ENCODE measurements at places on chromosomes 12 and 14.
A peak's percentile ranks its signal among the peaks of the same experiment; 100 is the strongest.

GRCh38 chr12:15839041-15839440, 43.1 kb upstream of the STRAP start:
- H3K36me3 ChIP-seq: no peaks in the 10 kb centered on the region
- no peak overlapping the region for H3K27ac ChIP-seq
- H3K4me1 ChIP-seq: no peaks in the 10 kb centered on the region
- H3K4me3 ChIP-seq: no peak overlapping the region

GRCh38 chr12:30792648-30793499, 38.1 kb upstream of the CAPRIN2 start:
- H3K27ac ChIP-seq: no peak overlapping the region
- peaks cover 16% of the 10 kb centered on the region for H3K4me1 ChIP-seq
- DNase-seq: no peak

- no peak for DNase-seq
- H3K27me3 ChIP-seq: no peaks in the 10 kb centered on the region
- peaks cover 1% of the 10 kb centered on the region for H3K4me1 ChIP-seq
- no peak overlapping the region for H3K4me3 ChIP-seq
These were observed 243.1 kb upstream of the FOXN3 start for GRCh38 chr14:89660166-89660565.

- peaks cover 24% of the 10 kb centered on the region for H3K4me1 ChIP-seq
- no peaks in the 10 kb centered on the region for H3K27me3 ChIP-seq
- DNase-seq: no peak
- no peak overlapping the region for H3K27ac ChIP-seq
- no peak overlapping the region for H3K4me3 ChIP-seq
- H3K36me3 ChIP-seq: peaks cover 16% of the 10 kb centered on the region
These were observed 7.3 kb downstream of the SCYL2 start for GRCh38 chr12:100274291-100274690.

DNA sequence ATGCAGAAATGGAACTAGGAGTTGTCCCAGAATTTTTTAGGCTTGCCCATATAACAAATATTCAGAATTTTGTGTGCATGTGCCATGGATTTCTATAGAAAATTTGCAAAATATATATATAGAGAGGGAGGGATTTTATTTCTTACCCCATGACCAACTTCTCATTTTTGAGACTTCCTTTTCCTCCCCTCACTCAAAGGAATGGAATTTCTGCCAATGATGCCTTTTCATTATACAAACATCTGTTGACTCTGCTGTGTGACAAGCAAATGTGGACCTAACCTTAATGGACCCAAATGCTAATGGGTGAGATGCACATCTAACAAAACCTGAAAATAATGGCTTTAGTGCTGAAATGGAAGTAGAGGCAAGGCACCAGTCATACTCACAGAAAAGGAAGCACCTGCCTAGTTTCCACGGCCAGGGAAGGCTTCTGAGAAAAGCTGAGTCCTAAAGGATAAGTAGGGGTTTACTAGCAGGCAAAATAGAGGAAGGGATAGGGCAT, 3.6 kb upstream of the GNG2 start:
- H3K4me3 ChIP-seq: no peak overlapping the region
- H3K36me3 ChIP-seq: peaks cover 20% of the 10 kb centered on the region
- DNase-seq: no peak
- peaks cover 45% of the 10 kb centered on the region for H3K4me1 ChIP-seq
- no peak overlapping the region for H3K27ac ChIP-seq

DNA sequence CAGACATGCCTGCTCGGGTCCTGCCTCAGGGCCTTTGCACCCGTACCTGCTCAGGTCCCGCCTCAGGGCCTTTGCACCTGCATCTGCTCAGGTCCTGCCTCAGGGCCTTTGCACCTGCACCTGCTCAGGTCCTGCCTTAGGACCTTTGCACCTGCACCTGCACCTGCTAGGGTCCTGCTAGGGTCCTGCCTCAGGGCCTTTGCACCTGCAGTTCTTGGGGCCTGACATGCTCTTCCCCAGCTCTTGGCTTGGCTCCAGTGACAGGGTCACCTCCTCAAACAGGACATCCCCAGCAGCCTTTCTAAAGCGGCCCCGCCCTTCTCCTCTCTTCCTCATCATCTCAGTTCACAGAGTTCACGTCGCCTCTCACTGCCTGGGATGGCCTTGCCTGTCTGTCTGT, 54.9 kb upstream of the NCOR2 start:
- no peaks in the 10 kb centered on the region for H3K4me1 ChIP-seq
- no peaks in the 10 kb centered on the region for H3K36me3 ChIP-seq
- H3K4me3 ChIP-seq: no peak overlapping the region
- no peaks in the 10 kb centered on the region for H3K27me3 ChIP-seq
- no peak overlapping the region for H3K27ac ChIP-seq

DNA sequence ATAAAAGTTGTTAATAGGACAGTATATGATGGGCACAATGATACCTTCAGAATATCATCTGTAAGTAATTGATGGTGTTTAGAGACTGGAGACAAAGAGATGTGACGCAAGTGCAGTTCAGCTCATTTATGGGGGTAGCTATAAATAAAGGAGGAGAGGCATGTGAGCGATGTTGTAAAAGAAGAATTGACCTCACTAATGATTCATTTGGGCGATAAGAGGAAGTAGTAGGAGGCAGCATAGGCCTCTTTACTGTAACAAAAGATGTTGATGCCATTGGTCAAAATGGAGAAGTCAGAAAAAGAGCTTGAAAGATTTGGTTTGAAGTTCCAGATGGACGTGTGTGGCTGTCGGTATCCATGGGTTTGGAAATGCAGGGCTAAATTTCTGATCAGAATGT, 70.0 kb downstream of the FLRT2 start:
- no peak for DNase-seq
- no peaks in the 10 kb centered on the region for H3K36me3 ChIP-seq
- H3K27ac ChIP-seq: no peak overlapping the region
- no peaks in the 10 kb centered on the region for H3K4me1 ChIP-seq
- H3K4me3 ChIP-seq: no peak overlapping the region

- H3K27ac ChIP-seq: peak overlapping the region; percentile 90
- DNase-seq: peak; percentile 93
- peak overlapping the region; percentile 78 for H3K4me3 ChIP-seq
These were observed 13.9 kb downstream of the EVL start for GRCh38 chr14:100078997-100079725.

DNA sequence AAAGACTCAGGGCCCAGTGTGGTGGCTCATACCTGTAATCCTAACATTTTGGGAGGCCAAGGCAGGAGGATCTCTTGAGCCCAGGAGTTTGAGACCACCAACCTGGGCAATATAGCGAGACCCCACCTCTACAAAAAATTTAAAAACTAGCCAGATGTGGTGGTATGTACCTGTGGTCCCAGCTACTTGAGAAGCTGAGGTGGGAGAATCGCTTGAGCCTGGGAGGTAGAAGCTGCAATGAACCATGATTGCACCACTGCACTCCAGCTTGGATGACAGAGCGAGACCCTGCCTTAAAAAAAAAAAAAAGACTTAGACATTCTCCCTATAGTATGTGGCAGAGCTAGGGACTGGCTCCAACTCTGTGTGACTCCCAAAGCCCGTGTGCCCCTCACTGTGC, 2.9 kb downstream of the UBE3B start:
- no peaks in the 10 kb centered on the region for H3K27me3 ChIP-seq
- no peak for DNase-seq
- H3K27ac ChIP-seq: no peak overlapping the region
- H3K4me1 ChIP-seq: peaks cover 29% of the 10 kb centered on the region
- H3K36me3 ChIP-seq: peaks cover 8% of the 10 kb centered on the region

- no peaks in the 10 kb centered on the region for H3K27me3 ChIP-seq
- no peak overlapping the region for H3K27ac ChIP-seq
- H3K4me3 ChIP-seq: no peak overlapping the region
These were observed 1080.5 kb upstream of the FOXG1 start for GRCh38 chr14:27686137-27686536.

GRCh38 chr14:73744874-73745529, 30.8 kb upstream of the PNMA1 start:
- peak overlapping the region; percentile 90 for H3K27ac ChIP-seq
- peaks cover 95% of the 10 kb centered on the region for H3K4me1 ChIP-seq
- H3K36me3 ChIP-seq: peaks cover 18% of the 10 kb centered on the region
- no peak for DNase-seq

DNA sequence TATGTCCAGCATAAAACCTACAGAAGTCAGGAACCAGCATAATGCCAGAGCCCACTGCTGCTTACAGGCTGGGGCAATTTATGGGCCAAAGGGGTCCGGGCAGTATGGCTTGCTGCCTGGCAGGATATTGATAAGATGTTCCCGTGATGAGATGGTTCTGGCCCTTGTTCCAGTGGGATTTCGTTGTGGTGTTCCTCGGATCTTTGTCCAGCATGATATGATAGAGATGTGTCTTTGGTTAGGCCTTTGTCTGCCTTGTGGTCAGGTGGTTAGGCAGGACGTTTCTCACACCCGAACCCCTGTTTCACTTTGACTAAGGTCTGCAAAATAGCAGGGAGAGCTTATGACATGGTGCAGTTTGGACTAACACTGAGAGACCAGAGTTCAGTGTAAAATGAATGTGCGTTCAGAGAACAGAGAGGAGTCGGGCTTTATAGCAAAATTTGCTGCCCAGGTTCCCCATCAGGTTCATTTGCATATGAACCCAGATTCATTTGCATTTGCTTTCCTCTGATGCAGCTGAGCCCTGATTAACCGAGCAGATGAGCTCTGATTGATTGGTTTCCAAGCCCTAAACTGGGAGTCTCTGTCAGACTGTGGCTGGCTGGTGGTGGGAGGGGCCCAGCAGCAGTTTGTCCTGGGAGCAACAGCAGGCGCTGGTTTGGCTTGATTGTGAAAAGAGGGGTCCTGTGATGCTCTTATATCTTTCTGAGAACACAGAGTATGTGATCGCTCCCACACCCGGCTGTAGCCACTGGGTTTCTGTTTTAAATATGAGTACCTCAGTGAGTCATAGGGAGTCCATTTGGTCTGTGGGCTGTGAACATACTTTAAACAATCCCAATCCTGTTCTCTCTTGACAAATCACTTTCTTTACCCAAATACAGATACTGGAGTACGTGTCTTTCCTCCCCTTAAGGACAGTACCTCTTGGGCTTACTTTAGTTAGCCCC, 156.3 kb upstream of the PZP start:
- peaks cover 40% of the 10 kb centered on the region for H3K4me1 ChIP-seq
- H3K36me3 ChIP-seq: no peaks in the 10 kb centered on the region
- DNase-seq: peak; percentile 35

- DNase-seq: no peak
- H3K27ac ChIP-seq: no peak overlapping the region
- H3K27me3 ChIP-seq: peaks cover 2% of the 10 kb centered on the region
- no peaks in the 10 kb centered on the region for H3K36me3 ChIP-seq
- H3K4me3 ChIP-seq: no peak overlapping the region
- peaks cover 3% of the 10 kb centered on the region for H3K4me1 ChIP-seq
These were observed 13.4 kb downstream of the ZFHX2 start for GRCh38 chr14:23538050-23538718.

GRCh38 chr12:59040656-59041055, 120.4 kb upstream of the LRIG3 start:
- no peak overlapping the region for H3K4me3 ChIP-seq
- no peak for DNase-seq
- H3K4me1 ChIP-seq: no peaks in the 10 kb centered on the region

DNA sequence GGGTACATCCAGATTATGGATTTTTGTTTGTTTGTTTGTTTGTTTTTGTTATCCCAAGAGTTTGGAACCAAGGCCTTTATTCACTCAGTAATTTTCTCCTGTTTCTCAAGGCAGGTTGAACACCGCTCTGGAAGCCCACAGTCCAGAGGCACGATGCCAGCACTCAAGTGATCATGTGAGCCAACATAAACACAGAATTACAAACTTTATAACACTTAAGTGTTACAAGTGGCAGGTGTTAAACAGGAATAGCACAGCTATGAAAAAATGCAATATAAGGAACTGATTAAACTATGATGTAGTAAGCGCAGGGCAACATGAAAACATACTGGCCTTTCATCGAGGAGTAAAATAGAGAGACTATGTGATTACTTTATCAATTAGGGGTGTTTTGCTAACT, 1885.8 kb upstream of the SEL1L start:
- H3K4me3 ChIP-seq: no peak overlapping the region
- H3K4me1 ChIP-seq: no peaks in the 10 kb centered on the region
- H3K27ac ChIP-seq: no peak overlapping the region
- no peaks in the 10 kb centered on the region for H3K27me3 ChIP-seq
- no peaks in the 10 kb centered on the region for H3K36me3 ChIP-seq
- DNase-seq: no peak

- no peak for DNase-seq
- peaks cover 40% of the 10 kb centered on the region for H3K36me3 ChIP-seq
- peak overlapping the region; percentile 11 for H3K27ac ChIP-seq
- H3K4me1 ChIP-seq: peaks cover 66% of the 10 kb centered on the region
- H3K4me3 ChIP-seq: no peak overlapping the region
These were observed 16.0 kb upstream of the SLC38A2 start for GRCh38 chr12:46388427-46389021.

GRCh38 chr12:59031313-59031712, 111.0 kb upstream of the LRIG3 start:
- H3K27me3 ChIP-seq: no peaks in the 10 kb centered on the region
- DNase-seq: no peak
- H3K27ac ChIP-seq: no peak overlapping the region
- H3K36me3 ChIP-seq: no peaks in the 10 kb centered on the region
- no peak overlapping the region for H3K4me3 ChIP-seq

GRCh38 chr12:67299926-67300325, 30.8 kb downstream of the CAND1 start:
- no peaks in the 10 kb centered on the region for H3K27me3 ChIP-seq
- H3K27ac ChIP-seq: no peak overlapping the region
- peaks cover 5% of the 10 kb centered on the region for H3K4me1 ChIP-seq
- no peak for DNase-seq
- peaks cover 59% of the 10 kb centered on the region for H3K36me3 ChIP-seq

DNA sequence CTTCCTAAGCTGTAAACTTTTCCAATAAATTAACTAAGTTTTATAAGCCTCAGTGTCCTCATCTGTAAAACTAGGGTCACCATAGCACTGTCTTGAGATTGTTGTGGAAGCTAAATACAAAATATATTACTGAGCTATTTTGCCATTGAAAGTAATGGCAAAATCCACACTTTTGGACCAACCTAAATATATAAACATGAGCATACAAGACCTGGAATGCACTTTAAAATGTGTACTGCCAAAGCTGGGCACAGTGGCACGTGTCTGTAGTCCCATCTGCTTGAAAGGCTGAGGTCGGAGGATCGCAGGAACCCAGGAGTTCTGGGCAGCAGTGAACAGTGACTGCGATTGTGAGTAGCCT, 29.8 kb upstream of the SINHCAF start:
- H3K27me3 ChIP-seq: peaks cover 6% of the 10 kb centered on the region
- no peak for DNase-seq
- H3K4me3 ChIP-seq: no peak overlapping the region
- no peak overlapping the region for H3K27ac ChIP-seq

GRCh38 chr12:1920971-1921370, 2.5 kb upstream of the CACNA2D4 start:
- H3K36me3 ChIP-seq: no peaks in the 10 kb centered on the region
- peaks cover 27% of the 10 kb centered on the region for H3K4me1 ChIP-seq
- no peak overlapping the region for H3K4me3 ChIP-seq
- no peak for DNase-seq

DNA sequence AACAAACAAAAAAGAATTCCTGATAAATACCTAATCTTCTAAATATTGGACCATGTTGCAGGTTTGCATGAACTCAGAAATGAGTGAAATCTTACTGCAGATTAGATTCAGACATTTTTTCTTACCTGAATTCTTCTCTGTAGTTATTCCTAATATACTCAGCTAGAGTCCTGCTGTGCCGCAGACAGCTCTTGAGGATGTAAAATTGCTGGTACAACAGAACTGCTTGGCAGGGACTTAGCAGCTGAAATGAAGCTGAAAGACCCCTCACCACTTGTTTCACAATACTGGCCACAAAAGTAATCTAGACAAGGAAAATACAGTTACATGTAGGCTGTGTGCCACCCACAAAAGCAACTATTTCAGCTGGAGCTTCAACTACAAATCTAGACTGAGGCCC, 48.3 kb upstream of the KICS2 start:
- no peaks in the 10 kb centered on the region for H3K36me3 ChIP-seq
- no peaks in the 10 kb centered on the region for H3K4me1 ChIP-seq
- no peaks in the 10 kb centered on the region for H3K27me3 ChIP-seq
- no peak for DNase-seq
- H3K4me3 ChIP-seq: no peak overlapping the region
